ENCODE measurements at places on chromosomes 16 and 17. TPM values are rescaled to one million over a fixed set of nuclear protein-coding genes. Genes with fewer than 3 reads are reported as not detected.

Gene ZP2
- total RNA-seq = not detected

Gene LIG3
- 38.8 TPM for total RNA-seq

Gene CRHR1
- total RNA-seq = not detected

- DNase-seq = no peak
These were observed 27.5 kb downstream of the MPP2 start for GRCh38 chr17:43879723-43880419.

DNA sequence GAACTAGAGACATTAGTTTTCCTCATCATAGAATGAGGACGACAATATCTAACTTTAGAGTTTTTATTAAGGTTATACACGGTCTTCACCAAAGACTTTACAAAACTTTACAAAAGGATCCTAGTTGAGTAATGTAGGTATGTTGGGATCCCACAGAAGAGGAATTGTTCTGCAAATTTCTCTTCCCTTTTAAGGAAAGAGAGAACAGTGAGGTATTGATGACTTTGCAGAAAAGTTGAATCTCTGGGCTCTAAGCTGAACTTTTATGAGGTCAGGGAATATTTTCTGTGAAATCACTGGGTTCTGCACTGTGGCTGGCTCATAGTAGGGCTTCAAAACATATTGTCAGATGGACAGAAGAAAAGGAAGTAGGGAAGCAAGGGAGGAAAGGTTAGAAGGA lies 89.8 kb upstream of the PIRT start:
- DNase-seq = no peak

- peak; percentile 88 for DNase-seq
These were observed 164.5 kb upstream of the CHMP6 start for GRCh38 chr17:80826955-80827645.

DNA sequence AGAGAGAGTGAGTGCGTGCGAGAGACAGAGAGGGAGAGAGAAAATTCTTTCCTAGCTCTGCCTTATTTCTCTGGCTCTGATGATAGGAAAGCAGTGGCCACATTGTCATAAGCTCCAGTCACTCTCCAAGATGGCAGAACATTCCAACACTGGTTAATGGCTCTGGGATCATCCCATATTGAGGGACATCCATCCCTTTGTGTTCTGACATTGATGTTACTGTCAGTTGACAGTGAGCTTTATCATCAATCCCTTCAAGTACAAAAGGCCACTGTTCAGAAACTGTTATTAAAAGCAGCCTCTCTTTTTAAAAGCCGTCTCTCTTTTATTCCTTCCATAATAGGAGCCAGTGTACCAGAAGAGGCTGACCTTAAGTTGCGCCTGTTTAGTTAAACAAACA lies 1084.9 kb upstream of the RBFOX1 start:
- DNase-seq = no peak

GRCh38 chr17:55275894-55276804 lies 11.4 kb downstream of the HLF start:
- no peak for DNase-seq

GRCh38 chr17:42233156-42233555 lies 38.9 kb upstream of the GHDC start:
- no peak for DNase-seq

- DNase-seq = no peak
These were observed 9.5 kb downstream of the DOK4 start for GRCh38 chr16:57476546-57477410.

DNA sequence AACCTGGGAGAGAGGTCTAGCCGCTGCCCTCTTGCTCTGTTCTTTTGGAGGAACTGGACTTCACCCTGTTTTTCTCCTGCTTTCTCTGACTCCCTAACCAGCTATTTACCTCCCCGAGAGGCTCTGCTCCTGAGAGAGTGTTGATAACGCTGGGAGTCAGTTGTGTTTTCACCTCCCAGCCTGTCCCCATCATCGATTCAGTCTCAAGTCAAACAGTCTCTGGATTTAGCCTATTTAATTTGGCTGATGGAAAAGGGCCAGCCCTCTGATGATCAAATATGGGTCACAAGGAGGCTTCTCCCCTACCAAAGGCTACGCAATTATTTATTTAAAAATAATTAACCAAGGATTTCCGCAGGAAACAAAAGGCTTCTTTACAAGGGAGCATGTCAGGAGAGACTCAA lies 31.8 kb downstream of the HNF1B start:
- no peak for DNase-seq
